Suppressor macrophage (primary cell): ENCODE measurements at places on chromosomes 2 and 18.

GRCh38 chr2:186560254-186560653, 29.6 kb upstream of the ITGAV start:
- no peak for DNase-seq

- DNase-seq = no peak
Measured at GRCh38 chr18:3150274-3150673, 69.5 kb downstream of the MYOM1 start.

DNA sequence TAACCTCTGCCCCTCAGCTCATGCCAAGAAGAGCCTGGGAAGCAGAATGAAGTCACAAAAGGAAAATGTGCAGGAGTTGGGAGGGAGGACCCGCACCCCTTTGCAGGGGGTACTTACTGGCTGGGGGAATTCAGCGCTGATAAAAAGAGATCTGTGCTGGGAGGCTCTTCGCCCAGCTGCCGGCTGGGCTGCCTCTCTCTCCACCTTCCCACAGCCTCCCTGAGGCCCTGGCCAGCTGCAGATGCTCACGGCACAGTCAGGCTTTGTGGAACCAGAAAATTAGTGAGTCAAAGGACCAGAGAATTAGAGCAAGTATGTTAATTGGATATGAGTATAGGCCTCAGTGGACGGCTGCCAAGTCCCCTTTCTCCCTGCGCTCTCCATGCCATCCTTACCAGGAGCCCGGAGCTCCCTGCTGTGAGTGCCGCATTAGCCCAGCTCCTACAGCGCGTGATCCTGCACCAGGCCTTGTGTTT, 181.7 kb upstream of the SH3BP4 start:
- no peak for DNase-seq

DNA sequence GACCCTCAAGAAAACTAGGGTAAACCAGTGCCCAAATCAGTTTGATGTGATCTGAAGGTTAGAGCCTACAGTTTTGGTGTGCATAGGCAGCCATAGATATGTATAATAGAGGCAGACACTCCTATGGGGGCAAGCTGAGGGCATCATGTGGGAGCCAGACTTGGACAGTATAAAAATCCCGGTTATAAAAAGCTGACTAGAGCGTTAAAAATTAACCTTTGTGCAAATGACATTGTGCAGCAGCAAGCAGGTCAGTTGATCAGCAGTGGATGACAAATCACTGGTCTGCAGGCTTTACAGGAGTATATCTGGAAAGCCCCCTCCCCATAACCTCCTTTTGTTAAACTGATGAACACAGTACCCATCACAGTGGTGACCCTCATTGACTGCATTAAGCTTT, 107.8 kb downstream of the CTNNA2 start:
- no peak for DNase-seq

GRCh38 chr2:6845312-6845711, 20.4 kb downstream of the CMPK2 start:
- no peak for DNase-seq

GRCh38 chr2:121076498-121076820, 208.5 kb downstream of the TFCP2L1 start:
- DNase-seq = no peak

DNA sequence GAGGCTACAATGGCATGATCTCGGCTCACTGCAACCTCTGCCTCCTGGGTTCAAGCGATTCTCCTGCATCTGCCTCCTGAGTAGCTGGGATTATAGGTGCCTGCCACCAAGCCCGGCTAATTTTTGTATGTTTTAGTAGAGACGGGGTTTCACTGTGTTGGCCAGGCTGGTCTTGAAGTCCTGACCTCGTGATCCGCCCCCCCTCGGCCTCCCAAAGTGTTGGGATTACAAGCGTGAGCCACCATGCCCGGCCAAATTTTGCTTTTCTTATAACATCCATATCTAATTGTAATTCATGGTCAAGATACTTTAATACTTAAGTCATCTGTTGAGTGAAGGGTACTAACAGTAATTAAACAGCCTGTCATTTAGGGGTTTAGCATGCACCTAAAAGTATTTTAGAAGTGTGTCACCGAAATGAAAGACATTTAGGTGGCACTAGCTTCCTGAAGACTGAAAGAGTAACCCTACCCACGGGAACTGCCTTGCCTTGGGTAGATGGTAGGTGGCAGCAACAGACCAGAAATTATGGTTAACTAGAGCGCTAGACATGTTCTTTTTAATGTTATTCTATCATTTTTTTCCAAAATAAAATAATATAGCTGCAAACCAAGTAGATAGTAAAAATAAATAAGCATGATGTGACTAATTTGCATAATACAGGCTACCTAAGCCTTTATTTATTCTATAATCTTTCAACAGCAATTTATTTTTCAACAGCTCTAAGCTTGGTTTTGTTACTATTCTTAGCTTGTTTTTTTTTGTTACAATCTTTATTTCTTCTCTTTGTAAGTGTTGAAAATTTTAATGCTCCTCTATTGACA, 8.6 kb upstream of the ACYP2 start:
- peak; percentile 64 for DNase-seq

GRCh38 chr18:12074736-12075135, 18.9 kb upstream of the ANKRD62 start:
- peak; percentile 10 for DNase-seq

GRCh38 chr18:49768051-49768391, 45.3 kb downstream of the ACAA2 start:
- DNase-seq = no peak
